T-helper 2 cell (primary cell): ENCODE measurements at places on chromosomes 5 and 9.

GRCh38 chr9:63859475-63860215 lies 1425.4 kb downstream of the FOXD4L5 start:
- DNase-seq: no peak

- no peak for DNase-seq
These were observed 18.1 kb downstream of the C6 start for GRCh38 chr5:41195228-41195627.

DNA sequence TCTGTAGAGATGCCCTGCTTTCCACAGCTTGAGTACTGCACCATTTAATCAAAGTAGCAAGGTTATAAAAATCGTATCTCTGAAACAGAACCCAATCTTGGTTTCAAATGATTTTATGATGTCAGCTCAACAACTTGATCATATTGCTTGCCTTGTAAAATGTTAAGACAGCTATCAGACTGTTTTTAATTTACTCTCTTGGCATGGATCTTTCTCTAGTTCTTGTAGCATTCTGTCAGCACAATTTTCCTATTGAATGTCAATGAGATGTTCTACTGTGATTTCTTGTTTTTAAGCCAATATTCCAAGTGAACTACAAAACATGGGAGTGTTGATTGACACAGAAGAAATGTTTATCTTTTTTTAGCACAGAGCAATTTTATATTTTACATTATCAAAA lies 313.4 kb downstream of the CDH12 start:
- no peak for DNase-seq

DNA sequence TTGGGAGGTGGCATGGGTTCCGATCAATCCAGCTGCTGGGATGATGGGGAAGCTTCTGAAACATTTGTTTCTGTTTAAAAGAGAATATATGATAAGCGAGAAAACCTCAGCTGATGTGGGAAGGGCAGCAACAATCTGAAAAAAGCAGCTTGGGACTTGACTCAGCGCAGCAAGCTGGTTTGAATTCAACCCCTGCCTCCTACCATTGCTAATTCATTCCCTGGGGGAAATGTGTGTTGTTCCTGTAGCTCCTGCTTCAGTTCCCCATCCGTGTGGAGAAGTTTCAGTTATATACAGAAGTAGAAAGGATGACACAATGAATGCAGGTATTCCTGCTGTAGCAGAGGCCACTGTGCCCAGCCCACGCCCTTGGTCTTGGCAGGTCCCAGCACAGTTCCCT lies 145.1 kb downstream of the NXNL2 start:
- DNase-seq: no peak

GRCh38 chr5:135372654-135373381 lies 26.2 kb downstream of the MACROH2A1 start:
- DNase-seq: no peak

- no peak for DNase-seq
These were observed 74.6 kb downstream of the NDUFAF2 start for GRCh38 chr5:61019642-61020041.

GRCh38 chr5:33180900-33181299 lies 259.9 kb upstream of the TARS1 start:
- no peak for DNase-seq

DNA sequence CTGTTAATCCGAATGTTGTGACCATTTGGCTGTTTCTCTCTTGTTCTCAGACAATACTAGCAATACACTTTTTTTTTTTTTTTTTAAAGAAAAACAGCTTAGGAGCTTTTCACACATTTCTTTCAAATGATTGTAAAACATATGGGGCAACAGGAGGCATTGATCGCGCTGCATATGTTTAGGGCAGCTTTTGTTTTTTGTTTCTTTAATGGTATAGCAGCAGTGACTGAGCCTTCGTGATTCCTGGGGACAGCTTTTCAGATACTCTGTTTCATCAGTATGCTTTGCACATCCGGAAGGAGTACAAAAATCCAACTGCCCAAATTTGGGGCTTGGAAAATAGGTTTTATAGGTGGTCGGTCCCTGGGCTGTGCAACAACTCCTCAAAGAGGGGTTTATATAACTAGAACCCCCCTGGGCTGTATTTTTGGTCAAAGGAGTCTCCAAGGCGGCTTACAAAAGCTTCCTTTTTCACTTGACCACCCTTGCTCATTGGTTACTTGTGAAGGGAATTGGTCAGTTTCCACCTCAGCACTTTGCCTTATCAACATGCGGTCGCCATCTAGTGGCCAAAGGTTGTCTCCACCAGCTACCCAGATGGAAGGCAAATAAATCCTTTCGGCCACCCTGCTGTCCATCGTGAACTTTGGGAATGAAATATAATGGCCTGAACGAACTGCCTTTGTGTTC lies 91.8 kb downstream of the PDE6A start:
- DNase-seq: peak; percentile 12

GRCh38 chr5:31106278-31106677 lies 87.2 kb upstream of the CDH6 start:
- no peak for DNase-seq

- DNase-seq: no peak
These were observed 5.6 kb downstream of the FER start for GRCh38 chr5:108753331-108753730.

DNA sequence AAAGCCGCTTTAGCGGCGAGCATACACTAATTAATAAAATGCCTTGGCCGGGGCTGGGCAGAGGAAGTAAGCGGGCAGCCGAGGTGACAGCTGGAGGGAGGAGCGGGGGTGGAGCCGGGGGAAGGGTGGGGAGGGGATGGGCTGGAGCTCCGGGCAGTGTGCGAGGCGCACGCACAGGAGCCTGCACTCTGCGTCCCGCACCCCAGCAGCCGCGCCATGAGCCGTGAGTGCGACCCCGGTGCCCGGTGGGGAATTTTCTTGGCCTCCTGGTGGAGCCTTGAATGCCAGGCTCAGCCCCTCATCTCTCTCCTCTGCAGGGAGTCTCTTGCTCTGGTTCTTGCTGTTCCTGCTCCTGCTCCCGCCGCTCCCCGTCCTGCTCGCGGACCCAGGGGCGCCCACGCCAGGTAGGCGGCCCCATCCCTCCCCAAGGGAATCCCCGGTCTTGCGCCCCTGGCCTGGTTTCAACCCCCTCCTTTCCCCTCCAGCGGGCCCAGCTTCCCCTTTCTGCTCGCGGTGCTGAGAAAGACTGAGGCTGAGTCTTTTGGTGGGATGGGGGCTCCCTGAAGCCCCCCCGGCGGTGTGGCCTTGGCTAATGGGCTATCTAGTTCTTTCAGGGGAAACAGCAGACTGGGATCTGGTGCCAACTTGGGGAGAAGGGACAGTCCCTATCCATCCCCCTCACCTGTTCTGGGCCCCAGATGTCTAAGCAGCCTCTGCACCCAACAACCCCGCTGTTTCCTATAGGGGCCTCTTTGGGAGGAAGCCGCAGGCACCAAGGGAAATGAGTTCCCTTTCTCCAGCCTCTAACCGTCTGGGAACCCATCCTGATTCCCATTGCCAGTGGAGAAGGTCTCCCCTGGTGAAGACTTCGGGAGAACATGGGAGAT lies at the start of gene PTGS1:
PTGS1 (plus strand) TSS at position 156 of the 887 bp plus-strand sequence; CDS start at position 217, 61 bp downstream.
- DNase-seq: no peak

- DNase-seq: no peak
These were observed 297.9 kb downstream of the MED10 start for GRCh38 chr5:6080436-6080835.

GRCh38 chr9:132210472-132211145 lies 48.8 kb downstream of the NTNG2 start:
- DNase-seq: no peak

GRCh38 chr9:127194881-127195713 lies 69.5 kb upstream of the GARNL3 start:
- DNase-seq: no peak

DNA sequence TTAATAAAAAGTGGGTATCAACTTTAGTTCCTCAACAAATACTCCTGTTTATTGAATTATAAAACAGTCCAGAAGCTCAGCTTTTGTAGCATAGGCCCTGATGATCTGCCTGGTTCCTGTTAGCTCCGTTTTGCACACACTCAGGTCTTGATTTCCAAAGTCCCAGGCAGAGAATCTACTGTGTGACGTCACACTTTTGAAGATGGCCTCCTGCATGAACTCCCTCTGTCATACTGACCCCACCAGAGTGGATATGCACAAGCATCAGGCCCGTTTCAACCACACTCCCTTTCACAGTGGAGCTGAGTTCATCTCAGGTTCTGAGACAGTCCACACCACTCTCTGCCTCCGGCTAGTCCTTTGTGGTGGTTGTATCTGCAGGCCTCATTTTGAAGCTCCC lies 353.1 kb downstream of the PTPRD start:
- DNase-seq: no peak

- DNase-seq: no peak
These were observed 45.3 kb downstream of the STK10 start for GRCh38 chr5:172142709-172143215.

- no peak for DNase-seq
These were observed 165.2 kb downstream of the NR2F1-AS1 start for GRCh38 chr5:93415819-93416218.

DNA sequence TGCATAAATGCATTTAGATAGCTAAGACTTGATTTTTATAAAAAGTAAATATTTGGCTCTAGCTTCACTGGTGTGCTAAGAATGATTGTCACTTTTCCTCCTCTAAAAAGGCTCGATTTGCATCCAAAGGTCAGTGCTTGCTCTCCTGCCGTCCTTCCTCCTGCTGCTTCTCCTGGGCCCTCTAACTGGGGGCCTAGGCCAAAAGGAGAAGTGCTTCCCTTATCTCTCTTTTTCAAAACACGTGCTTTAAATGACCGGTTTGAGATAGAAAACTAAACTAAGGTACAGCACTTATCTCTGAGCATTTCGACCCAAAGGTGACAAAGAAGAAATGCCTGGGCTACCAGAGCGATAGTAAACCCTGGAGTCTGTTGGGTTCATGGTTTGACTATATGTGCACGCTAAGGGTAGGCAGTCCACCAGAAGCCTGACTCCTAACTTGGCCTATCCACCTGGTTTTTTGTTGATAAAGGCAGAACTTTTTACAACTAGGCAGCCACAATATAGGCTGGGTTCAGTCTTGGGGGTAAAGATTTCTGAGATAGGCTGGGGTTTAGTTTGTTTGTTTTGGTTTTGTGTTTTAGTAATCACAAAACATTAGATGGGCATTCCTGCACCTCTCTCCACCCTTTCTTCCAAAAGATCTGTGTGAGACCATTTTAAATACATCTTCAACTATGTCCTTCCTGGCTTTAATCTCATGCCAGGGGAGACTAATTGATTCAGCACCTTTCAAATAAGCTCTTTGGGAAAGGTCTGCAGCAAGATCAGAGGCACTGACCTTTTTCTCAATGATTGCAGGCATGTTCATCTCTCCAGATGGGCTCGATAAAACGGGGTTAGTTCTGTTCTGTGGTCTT lies 3.8 kb downstream of the NR2F1-AS1 start:
- DNase-seq: no peak

DNA sequence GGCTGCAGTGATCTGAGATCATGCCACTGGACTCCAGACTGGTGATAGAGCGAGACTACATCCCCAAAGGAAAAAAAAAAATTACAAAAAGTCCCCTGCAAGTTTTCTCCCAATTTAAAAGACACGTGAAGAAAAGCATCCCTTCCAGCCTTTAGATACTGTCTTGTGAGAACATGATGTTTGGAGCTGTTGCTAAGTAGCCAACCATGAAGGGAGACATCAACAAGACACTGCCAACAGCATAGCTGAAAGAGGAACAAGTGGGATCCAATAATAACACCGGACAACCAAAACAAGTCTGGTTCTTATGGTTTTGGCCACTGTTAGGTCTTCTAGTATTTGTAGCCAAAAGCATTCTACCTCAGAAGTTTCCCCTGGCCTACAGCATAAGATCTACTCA lies 118.9 kb upstream of the CCDC180 start:
- DNase-seq: no peak

DNA sequence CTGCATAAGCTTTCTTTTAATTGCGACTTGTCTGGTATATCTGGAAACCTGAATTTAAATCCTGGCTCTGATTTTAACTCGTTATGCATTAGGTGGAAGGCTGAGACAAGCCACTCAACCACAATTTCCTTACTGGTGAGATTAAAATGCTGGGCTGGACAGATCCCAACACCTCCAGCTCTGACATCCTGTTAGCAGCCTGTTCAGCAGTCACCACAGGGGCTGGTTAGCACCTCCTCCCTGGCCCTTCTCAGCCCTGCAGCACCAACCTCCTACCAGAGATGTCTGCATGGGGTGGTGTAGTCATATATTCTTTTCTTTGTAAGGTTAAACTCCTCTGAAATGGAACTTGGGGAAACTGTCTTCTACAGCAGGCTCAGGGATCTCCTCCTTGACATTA lies 156.5 kb upstream of the NFIL3 start:
- DNase-seq: no peak

DNA sequence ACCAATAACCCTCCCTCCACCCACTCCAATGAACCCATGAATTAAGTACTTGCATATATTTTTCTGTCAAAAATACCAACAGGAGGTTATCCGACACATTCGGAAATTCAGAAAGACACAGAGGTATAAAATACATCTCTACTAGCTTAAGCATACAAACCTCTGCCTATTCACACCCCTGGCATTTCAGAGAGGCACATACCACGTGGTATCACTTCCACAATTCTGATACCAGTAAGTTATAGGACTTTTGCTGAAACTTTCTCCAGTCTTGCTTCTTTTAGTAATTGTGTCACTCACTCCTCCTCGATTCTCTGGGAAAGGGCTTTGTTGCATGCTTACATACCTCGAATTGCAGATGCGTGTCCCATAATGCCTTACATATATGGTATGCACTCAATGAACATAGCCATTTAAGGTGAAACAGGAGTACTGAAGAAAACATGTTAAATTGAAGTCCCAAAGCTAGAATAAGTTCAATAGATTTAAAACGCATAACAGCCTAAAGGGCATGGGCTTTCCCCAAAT lies 58.1 kb downstream of the TLE1 start:
- no peak for DNase-seq
